ENCODE measurements at places on chromosomes 4 and X.

DNA sequence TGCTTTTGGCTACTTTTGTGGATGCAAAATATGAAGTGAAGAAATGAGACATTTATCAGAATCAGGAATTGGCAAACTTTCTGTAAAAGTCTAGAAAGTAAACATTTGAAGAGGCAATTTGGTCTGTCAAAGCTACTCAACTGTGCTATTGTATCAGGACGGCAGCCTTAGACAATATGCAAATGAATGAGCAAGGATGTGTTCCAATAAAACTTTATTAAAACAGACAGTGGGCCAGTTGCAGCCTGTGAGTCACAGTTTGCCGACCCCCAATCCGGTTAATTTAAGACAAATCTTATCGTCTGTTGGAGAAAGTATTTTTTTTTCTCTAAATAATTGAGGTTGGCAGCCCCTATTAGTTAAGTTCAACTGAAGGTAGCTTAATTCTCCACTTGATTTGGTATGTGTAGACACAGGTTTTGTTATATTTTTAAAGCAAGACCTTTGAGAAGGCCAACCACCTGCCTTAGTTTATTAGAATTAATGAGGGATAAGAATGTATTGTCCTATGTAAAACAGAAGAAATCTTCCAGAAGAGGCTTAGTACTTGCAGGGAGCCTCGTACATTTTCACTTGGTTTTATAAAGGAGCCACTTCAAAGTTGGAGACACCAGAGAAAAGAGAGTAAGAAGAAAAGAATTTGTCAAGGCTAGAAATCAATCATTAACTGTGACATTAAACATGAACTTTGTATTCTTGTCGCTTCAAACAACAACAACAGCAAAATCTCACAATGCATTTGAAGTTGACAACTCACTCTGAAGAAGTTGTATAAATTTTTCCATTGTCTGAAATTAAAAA lies 81.6 kb upstream of the FAT1 start:
- no peak for DNase-seq

GRCh38 chr4:7425124-7425523 lies 9.6 kb downstream of the PSAPL1 start:
- no peak for DNase-seq

DNA sequence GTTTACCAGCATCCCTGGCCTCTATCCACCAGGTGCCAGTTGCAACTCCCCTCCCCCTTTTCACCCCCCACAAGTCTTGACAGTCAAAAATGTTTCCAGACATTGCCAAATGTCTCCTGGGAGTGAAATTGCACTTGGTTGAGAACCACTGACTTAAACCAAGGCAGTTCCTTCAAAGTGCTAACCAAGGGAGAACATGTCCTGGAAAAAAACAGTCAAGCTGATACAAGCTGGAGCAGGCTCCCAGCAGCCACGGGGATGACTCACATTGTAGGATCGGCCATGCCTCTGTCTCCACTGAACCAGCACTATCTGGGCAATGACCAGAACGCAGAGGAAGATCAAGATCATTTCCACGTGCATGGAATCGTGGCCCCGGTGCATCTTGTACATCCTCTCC lies 11.4 kb downstream of the RNF175 start:
- DNase-seq = no peak

- DNase-seq = peak; percentile 2
Observed at GRCh38 chrX:54043541-54044125, 640 bp downstream of the PHF8 start.

- no peak for DNase-seq
Observed at GRCh38 chrX:132539611-132540010, 50.8 kb upstream of the MBNL3 start.

DNA sequence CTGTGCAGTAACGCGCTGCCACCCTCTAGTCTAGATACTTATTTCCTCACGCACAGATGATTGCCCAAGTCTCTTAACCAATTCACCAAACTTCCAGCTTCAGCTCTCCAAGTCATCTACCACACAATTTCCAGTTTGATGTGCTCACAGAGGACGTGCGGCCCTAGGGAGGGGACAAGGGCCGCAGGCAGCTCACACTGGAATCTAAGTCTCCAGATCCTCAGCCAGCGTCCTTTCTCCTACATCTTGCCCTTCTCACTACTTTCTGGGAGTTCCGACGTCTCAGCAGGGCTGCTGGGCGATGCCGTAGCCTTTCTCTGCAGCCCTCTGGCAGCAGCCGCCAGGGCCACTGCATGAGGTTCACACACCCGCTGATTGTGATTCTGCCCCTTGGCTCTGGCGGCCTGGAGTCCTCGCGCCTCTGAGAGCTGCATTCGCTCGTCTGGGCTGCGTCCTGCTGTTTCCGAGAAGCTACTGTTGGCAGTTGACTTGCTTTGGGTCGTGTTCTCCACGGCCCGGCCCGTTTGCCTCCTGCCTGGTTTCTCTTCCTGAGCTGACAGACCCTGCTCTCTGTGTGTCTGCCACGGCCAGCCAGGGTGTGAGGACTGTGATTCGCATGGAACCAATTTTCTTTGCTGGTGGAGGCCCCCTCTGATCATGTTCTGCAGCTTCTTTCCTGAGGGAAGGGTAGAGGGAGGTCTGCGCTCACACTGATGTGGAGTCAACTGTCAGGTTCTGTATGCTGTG lies 14.1 kb upstream of the TMEM131L start:
- no peak for DNase-seq

- no peak for DNase-seq
Observed at GRCh38 chr4:124593494-124593893, 119.0 kb downstream of the ANKRD50 start.

DNA sequence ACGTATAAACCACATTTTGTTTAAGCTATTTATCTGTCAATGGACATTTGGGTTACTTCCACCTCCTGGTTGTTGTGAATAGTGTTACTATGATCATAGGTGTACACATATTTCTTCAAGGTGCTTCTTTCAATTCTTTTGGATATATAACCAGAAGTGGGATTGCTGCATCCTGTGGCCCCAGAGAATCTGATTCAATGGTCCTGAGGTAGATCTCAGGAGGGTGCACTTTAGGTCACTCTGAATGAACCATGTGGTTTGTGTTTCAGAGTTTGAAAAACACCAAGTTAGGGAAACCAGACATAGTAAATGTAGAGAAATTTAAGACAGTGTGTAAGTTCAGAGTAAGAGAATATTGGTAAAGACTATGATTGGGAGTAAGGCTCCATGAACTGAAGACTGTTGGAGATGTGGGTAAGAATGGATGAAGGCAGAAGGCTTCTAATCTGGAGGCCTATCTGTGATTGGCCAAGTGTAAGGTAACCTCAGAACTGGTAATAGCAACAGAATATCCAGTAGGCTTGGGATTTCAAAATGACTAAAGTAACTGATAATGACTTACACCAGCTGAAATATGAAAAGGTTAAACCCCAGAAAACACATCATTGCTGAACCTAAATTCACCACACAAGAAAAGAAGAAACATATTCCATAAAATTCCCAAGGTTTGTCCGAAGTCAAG lies 236.9 kb downstream of the CAMK2D start:
- no peak for DNase-seq

- no peak for DNase-seq
Observed at GRCh38 chr4:175339100-175339707, 421.0 kb downstream of the ADAM29 start.

DNA sequence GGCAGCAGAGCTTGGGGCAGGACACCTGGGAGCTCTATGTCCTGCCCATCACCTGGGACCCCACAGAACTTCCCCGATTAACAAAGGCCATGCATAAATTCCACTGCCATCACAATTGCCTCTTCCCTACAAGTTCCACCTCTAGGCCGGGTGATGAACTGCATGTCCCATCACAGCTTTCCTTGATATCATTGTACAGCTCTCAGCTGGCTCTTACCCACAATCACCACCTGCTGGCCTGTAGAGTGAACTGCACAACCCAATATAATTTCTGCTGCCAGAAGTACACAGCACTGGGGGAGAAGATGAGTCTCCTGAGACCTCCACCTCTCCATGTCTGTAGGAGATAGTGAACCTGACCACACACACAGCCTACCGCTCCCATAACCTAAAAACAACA lies 285.0 kb upstream of the AADAT start:
- DNase-seq = no peak

GRCh38 chrX:78979789-78980464 lies 34.7 kb downstream of the P2RY10 start:
- DNase-seq = no peak

- no peak for DNase-seq
Observed at GRCh38 chrX:136450050-136450830, 37.5 kb upstream of the BRS3 start.

DNA sequence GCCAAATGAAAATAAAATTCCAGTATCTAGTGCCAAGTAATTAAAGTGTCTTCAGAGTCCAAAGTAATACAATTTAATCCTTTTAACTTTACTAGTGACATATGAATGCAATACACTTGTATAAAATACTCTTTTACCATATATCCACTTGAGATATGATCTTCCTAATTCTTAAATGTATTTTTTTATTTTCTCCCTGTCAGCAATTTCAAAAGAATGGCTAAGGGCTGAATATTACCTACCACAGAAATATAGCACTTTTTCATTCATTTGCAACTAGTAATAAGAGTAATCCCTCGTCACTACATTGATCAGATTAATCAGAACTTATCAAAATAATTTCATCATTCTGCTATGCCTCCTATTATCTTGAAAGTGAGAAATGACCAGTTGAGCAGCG lies 10.1 kb upstream of the TBX22 start:
- DNase-seq = no peak

GRCh38 chr4:64889906-64890610 lies 480.8 kb upstream of the TECRL start:
- no peak for DNase-seq

DNA sequence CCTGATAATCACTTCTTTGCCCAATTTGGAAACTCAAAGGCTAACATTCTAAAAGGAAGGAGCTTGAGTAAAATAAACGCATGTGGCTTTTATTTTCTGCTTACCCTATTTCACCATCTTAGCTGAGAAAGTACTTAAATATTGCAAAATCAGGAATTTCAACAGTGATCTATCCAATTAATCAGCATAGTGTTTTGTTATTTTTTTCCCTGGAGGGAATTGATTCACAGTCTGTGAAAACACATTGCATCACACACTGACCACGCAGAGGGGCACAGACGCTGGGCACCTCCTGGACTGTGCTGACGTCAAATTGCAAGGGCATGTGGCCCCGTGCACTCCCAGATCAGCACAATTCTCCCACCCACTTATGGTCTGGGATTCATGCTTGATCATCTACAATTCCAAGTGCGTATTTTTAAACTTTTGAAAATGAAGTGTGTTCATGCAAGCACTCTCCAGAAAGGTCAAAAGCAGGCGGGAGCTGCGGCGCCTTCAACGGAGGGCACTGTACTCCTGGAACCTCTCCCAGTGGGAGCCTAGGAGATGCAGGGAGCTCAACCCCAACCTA lies 320.6 kb upstream of the PPARGC1A start:
- no peak for DNase-seq

DNA sequence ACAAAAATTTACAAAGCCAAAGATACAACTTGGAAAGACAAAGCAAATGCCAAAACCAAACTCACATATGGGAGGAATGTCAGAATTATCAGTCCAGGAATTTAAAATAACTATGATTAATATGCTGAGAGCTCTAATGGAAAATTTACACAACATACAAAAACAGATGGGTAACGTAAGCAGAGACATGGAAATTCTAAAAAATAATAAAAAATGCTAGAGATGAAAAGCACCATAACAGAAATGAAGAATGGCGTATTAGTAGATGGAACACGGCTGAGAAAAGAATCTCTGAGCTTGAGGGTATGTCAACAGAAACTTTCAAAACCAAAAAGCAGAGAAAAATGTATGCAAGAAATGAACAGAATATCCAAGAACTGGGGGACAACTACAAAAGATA lies 4.1 kb upstream of the MANBA start:
- DNase-seq = no peak

DNA sequence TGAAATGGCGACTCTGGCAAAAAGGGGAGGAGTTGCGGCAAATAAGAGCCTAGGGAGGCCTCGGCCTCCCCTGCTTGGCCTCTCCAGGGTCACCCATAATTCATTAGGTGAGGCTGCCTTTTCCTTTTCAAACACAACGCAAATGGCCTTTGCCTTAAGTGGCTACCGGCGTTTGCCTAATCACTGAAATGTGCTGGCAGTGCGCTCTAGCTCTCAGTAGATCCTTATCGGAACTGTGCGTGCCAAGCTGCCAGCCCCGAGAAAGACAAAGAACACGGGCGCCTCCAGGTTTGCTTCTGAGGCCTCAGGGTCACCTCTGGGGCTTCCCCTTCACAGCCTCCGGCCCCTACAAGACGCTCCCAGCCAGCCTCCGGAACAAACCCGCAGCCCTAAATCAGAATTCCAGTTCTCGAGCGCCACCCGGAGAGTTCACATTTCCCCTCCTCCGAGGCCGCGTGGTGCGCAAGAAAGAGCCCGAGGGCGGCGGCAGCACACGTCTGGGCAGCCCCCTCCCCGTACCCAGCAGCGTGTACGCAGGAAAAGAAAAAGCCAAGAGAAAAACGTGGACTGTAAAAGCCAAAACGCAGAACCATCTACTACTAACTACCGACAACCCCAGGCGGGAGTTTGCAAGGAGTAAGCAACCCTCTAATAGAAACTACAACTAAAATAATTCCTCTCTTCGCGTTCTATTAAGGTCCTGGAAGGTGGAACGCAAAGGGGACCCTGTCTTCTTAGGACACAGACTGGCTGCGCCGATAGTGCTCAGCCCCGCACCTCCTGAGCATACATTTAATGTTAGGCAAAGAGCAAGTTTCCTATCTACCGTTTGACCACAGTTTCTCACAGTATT lies 76.5 kb upstream of the BCOR start:
- peak; percentile 60 for DNase-seq

All from stimulated activated CD4-positive, alpha-beta T cell treated with anti-CD3 and anti-CD28 coated beads, Interleukin-12 subunit alpha, Interleukin-12 subunit beta, amount 100 ng/mL, for 48 hours (primary cell).